ENCODE measurements at places on chromosomes 1 and 21.

DNA sequence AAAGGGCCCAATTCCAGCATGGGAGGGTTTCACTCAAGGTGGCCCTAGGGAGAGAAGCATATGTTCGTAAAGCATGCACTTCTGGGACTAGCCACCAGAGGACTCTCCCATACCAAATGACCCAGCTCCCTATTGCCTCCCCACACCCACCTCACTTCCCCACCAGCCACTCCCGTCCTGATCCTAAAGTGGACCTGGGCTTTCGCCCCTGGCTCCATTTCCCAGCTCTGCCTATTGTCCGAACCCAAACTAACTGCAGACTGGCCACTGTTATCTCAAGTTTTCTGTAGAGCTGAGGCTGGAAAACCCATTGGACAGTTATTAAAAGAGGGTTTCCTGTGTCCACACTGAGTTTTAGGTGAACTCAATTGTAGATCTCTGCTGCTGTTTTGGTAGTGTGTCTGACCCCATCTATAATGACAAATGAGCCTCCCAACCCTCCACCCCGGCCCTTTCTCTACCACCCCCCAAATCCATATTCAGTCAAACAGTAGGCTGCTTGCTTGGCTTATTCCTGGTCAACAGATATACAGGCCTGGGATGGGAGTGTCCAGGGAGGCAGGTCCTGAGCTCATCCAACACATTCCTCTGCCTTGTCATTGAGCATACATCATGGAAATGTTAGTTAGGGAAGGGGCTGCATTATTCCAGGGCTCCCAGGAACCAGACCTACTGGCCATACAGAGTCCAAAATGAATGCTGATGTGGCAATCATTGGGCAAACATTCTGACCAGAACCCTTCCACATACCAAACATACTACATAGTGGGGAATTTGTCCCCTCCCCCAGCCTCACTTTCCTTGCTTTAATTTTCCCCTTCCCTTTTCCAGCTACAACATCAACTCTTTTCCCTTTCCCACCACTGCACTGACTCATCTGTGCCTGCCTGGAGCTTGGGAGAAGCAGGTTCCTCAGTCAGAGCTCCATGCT lies 59.2 kb downstream of the ABCA4 start:
- peak; percentile 76 for DNase-seq

- DNase-seq, result peak; percentile 81
Observed at GRCh38 chr1:209900734-209901133, 37.3 kb upstream of the SYT14 start.

DNA sequence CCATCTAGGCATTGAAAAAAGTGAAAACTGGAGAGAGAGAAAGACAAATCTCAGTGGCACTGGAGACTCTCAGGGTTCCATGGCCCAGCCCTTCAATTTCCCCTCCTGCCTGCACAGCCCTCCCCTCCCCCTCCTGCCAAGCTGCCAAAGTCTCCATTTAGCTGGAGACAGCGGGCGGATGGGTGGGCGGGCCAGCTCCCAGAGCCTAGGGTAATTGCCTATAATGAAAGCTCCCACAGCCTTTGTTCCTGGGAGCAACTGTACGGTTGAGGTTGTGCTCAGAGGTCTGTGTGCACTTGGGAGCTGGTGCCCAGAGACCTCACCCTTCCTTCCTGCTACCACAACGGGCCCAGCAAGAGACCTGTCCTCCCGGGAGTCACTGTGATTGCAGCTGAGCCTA lies 89.6 kb downstream of the NAV1 start:
- no peak for DNase-seq

DNA sequence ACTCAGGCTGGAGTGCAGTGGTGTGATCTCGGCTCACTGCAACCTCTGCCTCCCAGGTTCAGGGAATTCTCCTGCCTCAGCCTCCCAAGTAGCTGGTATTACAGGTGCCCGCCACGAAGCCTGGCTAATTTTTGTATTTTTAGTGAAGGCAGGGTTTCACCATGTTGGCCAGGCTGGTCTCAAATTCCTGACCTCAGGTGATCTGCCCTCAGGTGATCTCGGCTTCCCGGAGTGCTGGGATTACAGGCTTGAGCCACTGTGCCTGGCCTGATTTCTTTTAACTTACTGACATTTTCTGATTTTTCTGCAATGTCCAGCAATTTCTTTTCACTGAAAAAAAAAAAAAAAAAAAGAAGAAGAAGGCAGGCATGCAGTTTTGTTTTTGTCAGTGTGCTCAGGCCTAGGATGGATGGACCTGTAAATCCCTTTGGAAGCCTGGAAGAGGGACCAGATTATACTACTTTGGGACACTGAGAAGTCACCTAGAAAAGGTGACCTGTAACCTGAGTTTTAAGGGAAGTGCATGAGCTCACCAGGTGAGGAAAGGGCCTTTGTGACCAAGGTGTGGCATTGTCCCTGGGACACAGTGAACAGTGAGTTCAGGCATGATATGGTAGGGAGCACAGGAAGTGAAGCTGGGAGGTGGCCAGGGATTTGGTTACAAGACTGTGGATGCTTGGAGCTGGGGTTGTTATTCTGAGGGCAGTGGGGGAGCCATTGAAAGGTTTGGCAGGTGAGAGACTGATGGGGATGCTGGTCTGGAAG lies 2.7 kb upstream of the TMEM61 start:
- no peak for DNase-seq

GRCh38 chr1:91511386-91511785 lies 10.7 kb downstream of the CDC7 start:
- peak; percentile 6 for DNase-seq

DNA sequence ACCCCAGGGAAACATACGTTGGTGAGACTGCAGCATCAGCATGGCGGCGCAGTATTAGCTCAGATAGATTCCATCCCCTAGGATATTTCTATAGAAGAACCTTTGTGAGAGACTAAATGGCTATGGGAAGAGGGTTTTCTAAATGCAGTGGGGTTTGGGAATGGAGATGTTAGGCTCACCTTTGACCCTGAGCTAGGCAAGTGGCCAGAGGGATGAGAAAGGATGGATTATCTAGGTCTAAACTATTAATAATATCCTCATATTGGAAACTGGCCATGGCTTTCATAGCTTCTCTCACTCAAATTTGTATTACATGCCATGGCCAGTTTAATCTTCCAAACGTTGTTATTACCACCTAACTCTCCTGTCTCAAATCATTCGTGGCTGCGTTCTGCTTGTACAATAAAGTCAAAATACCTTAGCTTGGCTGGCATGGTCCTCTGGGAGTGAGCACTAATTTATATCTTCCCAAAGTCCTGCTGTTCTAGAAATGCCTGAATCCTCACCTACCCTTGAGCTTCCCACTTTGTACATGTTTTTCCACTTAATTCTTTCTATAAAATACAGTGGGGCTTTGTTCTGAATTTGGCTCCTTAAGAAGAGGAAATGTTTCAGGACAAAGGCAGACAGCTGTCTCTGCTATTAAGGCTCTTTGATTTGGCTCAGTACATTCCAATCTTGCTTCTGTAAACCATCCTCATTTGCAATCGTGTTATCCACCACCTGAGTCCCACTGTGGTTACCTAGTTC lies 31.0 kb upstream of the COG2 start:
- no peak for DNase-seq

DNA sequence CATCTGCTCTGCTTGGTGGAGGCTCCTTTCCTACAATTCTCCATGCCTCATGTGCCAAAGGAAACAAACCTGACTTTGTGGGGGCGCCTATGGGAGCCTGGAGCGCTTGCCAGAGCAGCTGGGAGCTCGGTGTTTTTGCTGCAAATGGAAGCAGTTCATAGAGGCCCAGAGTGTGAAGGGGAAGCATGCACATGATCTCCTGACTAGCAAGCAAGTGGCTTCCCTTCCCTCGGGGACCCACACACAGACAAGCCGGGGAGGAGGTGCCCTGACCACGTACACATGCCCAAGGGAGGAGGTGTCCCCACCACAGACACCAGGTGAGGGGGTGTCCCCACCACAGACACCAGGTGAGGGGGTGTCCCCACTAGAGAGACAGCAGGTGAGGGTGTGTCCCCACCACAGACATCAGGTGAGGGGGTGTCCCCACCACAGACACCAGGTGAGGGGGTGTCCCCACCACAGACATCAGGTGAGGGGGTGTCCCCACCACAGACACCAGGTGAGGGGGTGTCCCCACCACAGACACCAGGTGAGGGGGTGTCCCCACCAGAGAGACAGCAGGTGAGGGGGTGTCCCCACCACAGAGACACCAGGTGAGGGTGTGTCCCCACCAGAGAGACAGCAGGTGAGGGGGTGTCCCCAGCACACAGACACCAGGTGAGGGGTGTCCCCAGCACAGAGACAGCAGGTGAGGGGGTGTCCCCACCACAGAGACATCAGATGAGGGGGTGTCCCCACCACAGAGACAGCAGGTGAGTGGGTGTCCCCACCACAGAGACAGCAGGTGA lies 106.8 kb downstream of the CRYAA start:
- no peak for DNase-seq

GRCh38 chr1:100162881-100163280 lies 15.2 kb downstream of the LRRC39 start:
- no peak for DNase-seq
